CD8-positive, alpha-beta memory T cell (primary cell): ENCODE measurements at places on chromosomes 1 and 21. TPM values are rescaled to one million over a fixed set of nuclear protein-coding genes. Genes with fewer than 3 reads are reported as not detected.
A peak's percentile ranks its signal among the peaks of the same experiment; 100 is the strongest.

- DNase-seq = no peak
- no peak overlapping the region for H3K4me3 ChIP-seq
- no peak overlapping the region for H3K27ac ChIP-seq
- peaks cover 15% of the 10 kb centered on the region for H3K4me1 ChIP-seq
Observed at GRCh38 chr1:1171546-1172340, 1.9 kb upstream of the TTLL10 start.

VPS13D gene
- 24.1 TPM for total RNA-seq

DNA sequence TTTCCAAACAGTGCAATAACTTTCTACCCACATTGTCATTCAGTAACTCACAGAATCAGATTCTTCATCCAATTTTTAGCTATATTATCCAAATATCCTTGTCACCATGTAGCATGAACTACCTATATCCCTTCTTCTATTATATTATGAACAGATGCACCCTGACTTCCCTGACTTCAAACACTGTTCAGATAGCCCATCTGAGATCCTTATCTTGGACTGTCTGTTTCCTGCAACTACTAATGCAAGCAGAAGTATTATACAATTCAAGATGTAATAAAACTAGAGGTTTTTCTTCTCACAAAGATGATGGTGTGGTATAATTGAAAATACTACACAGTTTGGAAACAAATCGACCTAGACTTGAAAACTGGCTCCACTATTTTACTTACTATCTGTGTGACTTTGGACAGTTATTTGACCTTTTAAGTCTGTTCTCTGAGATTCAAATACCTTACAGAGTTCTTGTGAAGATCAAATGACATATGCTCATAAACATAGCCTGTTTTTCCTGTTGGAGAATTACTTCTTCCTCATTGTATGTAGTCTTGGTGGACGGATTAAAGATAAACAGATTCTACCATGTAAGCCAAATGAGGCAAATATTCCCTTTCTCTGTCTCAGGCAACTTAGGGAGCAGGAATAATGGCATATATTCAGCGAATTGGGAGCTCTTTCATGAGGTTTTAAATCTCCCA, 407.9 kb upstream of the ZRANB2 start:
- no peak overlapping the region for H3K4me3 ChIP-seq
- no peaks in the 10 kb centered on the region for H3K36me3 ChIP-seq
- no peak for DNase-seq

OLIG1 gene
- not detected for total RNA-seq

CDA gene
- not detected for total RNA-seq

GRCh38 chr1:20660363-20660762, 806 bp downstream of the DDOST start:
- peaks cover 32% of the 10 kb centered on the region for H3K4me1 ChIP-seq
- peak overlapping the region; percentile 85 for H3K27ac ChIP-seq
- H3K4me3 ChIP-seq = peak overlapping the region; percentile 85
- H3K36me3 ChIP-seq = peaks cover 31% of the 10 kb centered on the region
- no peak for DNase-seq

GRCh38 chr1:236102611-236103010, 37.7 kb upstream of the NID1 start:
- no peaks in the 10 kb centered on the region for H3K36me3 ChIP-seq
- no peak overlapping the region for H3K27ac ChIP-seq
- H3K4me3 ChIP-seq = no peak overlapping the region
- H3K4me1 ChIP-seq = peaks cover 3% of the 10 kb centered on the region

PRAMEF5 gene
- total RNA-seq = not detected

- H3K27ac ChIP-seq = no peak overlapping the region
- DNase-seq = peak; percentile 81
- no peak overlapping the region for H3K4me3 ChIP-seq
- H3K27me3 ChIP-seq = no peaks in the 10 kb centered on the region
- H3K4me1 ChIP-seq = peaks cover 19% of the 10 kb centered on the region
- H3K36me3 ChIP-seq = no peaks in the 10 kb centered on the region
Observed at GRCh38 chr21:45596704-45597318, 46.7 kb upstream of the PCBP3 start.

DNA sequence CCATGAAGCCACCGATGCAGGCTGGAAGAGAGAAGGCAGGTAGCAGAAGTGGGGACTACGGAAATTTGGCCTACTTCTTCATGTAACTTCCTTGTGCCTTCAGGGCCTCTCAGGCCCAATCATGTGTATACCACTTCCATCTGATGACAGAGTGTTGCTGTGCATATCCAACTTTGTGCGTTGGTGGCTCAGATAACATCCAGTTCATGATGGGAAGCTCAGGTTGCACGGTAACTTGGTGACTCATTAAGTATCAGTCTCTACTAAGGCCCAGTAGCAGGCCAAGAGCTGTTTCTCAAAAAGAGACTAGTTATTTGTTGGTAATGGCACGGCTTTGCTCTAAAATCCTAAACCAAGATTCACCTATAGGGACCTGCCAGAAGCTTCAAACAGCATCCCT, 117.6 kb downstream of the LTN1 start:
- H3K4me3 ChIP-seq = no peak overlapping the region
- no peak for DNase-seq
- no peak overlapping the region for H3K27ac ChIP-seq
- no peaks in the 10 kb centered on the region for H3K4me1 ChIP-seq
- peaks cover 21% of the 10 kb centered on the region for H3K36me3 ChIP-seq
- H3K27me3 ChIP-seq = no peaks in the 10 kb centered on the region

DNA sequence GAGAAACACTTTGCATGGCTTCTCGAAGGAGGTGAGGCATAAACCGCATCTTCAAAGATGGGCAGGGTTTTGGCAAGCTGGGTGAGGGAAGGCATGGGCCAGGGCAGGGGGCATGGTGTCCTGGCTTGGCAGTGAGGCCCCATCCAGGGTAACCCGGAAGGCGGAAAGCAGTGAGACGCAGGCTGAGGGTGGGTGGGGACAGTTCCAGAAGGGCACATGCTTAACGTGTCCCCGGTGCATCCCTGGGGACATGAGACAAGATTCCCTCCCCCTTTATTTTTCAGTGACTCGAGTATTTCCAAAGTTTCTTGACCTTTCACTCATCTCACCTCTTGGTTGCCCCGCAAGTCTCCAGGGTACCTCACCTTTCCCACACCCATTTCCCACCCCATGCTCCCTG, 122.8 kb upstream of the SLC25A33 start:
- no peak overlapping the region for H3K27ac ChIP-seq
- peaks cover 41% of the 10 kb centered on the region for H3K4me1 ChIP-seq
- no peak for DNase-seq
- no peak overlapping the region for H3K4me3 ChIP-seq
- no peaks in the 10 kb centered on the region for H3K36me3 ChIP-seq

MARK1 gene
- total RNA-seq = 0.09 TPM

DNA sequence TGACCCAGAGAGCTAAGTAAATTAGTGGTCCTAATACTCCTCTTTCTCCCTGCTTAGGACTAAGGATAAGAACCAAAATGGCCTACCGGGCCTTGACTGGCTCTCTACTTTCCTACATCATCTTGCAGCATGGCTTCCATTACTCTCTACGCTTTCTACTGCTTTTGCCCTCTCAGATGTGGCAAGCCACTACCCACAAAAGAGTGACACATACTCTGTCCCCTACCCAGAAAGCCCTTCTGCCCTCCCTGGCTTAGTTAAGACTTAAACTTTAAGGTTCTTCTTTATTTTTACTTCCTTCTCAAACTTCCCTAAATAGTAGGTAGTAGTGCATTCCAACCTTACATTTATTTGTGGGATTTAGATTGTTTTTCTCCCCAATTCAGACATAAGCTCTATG, 228.1 kb downstream of the TPR start:
- H3K27me3 ChIP-seq = no peaks in the 10 kb centered on the region
- H3K27ac ChIP-seq = no peak overlapping the region
- H3K36me3 ChIP-seq = no peaks in the 10 kb centered on the region
- no peaks in the 10 kb centered on the region for H3K4me1 ChIP-seq
- no peak for DNase-seq

- no peaks in the 10 kb centered on the region for H3K4me1 ChIP-seq
- H3K27ac ChIP-seq = no peak overlapping the region
Observed at GRCh38 chr21:25396135-25396711, 211.1 kb downstream of the MRPL39 start.

DNA sequence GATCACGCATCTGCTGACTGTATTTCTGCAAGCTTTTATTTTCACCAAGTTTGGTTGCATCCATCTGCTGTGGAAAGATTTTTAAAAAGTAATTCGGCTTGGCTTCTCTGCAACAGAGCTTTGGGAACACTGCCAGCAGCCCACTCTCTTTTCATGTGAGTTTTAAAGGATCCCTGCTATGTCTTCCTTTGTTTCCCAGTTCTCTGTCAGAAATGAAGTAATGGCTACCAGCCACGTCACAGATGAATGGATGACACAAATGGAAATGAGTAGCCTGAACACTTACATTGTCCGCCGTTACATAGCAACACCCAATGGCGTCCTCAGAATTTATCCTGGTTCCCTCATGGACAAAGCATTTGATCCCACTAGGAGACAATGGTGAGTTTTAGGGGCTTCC, 80.6 kb upstream of the RAVER2 start:
- H3K4me3 ChIP-seq = no peak overlapping the region
- H3K27ac ChIP-seq = no peak overlapping the region
- no peaks in the 10 kb centered on the region for H3K36me3 ChIP-seq

DNA sequence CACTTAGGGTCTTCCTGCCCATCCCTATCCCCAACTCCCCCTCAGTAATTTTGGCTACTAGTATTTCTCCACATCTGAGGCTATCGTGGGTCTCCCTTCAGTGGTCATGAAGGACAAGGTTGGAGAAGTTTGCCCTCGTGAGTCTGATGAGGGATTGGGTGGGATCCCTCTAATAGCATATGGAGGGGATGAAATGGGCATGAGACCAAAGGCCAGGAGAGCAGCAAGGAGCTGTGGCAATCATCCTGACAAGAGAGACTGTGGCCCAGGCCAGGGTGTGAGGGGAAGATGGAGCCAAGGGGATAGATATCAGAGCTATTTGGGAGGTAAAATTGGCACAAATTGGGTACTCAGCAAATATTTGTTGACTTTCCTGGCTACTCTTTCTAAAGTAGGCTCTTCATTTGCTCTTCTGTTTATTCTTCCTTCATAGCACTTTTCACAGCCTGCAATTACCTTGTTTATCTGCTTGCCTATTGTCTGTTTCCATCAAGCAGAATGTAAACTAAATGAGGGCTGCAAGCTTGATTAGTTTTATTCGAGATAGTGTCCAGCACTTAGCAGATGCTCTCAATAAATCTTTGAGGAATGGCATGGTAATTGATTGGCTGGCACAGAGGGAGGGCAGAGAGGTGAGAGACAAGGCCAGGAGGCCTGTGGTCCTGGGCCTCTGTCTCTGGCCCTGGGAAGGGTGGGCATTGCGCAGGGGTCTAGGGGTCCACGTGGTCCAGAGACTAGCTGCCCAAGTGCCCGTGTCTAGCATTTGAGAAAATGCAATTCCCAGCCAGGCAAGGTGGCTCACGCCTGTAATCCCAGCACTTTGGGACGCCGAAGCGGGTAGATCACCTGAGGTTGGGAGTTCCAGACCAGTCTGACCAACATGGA, 1.5 kb upstream of the PLK3 start:
- no peaks in the 10 kb centered on the region for H3K27me3 ChIP-seq
- peaks cover 11% of the 10 kb centered on the region for H3K36me3 ChIP-seq
- no peak overlapping the region for H3K4me3 ChIP-seq
- DNase-seq = no peak
- no peak overlapping the region for H3K27ac ChIP-seq

KCNJ6 gene
- not detected for total RNA-seq

ATAD3C gene
- 1.9 TPM for total RNA-seq

- no peak overlapping the region for H3K27ac ChIP-seq
- H3K36me3 ChIP-seq = no peaks in the 10 kb centered on the region
- H3K4me3 ChIP-seq = no peak overlapping the region
- no peaks in the 10 kb centered on the region for H3K4me1 ChIP-seq
Observed at GRCh38 chr1:180386745-180387367, 115.5 kb downstream of the ACBD6 start.

- H3K36me3 ChIP-seq = no peaks in the 10 kb centered on the region
- no peaks in the 10 kb centered on the region for H3K27me3 ChIP-seq
- no peak overlapping the region for H3K4me3 ChIP-seq
Observed at GRCh38 chr1:5225707-5226704, 571.6 kb downstream of the AJAP1 start.

RPE65 gene
- not detected for total RNA-seq

- no peaks in the 10 kb centered on the region for H3K4me1 ChIP-seq
- H3K36me3 ChIP-seq = no peaks in the 10 kb centered on the region
- DNase-seq = no peak
- H3K27ac ChIP-seq = no peak overlapping the region
Observed at GRCh38 chr1:166808952-166809351, 30.3 kb upstream of the POGK start.

- DNase-seq = no peak
- no peak overlapping the region for H3K27ac ChIP-seq
- no peaks in the 10 kb centered on the region for H3K27me3 ChIP-seq
Observed at GRCh38 chr1:94105957-94106529, 14.9 kb downstream of the ABCA4 start.

DNA sequence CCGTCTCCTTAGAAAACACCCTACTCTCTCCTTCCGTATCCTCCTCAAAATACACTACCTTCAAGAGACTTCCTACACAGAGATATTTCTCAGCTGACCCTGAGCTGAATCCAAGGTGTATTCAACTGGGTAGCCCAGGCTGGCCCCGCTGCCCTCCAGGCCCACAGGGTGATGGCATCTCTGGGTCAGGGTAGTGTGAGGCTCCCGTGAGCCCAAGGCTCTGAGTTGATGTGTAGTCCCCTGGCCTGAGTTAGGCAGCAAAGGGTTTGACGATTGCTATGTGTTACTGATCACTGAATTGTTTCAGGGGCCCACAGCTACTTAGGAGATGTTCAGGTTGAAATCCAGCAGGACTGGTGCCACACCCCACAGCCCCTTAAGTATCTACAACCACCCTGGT, 6.7 kb downstream of the INAVA start:
- no peaks in the 10 kb centered on the region for H3K27me3 ChIP-seq
- H3K36me3 ChIP-seq = no peaks in the 10 kb centered on the region

- peaks cover 11% of the 10 kb centered on the region for H3K4me1 ChIP-seq
- H3K27ac ChIP-seq = no peak overlapping the region
- no peaks in the 10 kb centered on the region for H3K27me3 ChIP-seq
- no peak for DNase-seq
- H3K36me3 ChIP-seq = peaks cover 8% of the 10 kb centered on the region
Observed at GRCh38 chr1:119988306-119989062, 81.0 kb downstream of the NOTCH2 start.
